Stimulated activated CD8-positive, alpha-beta memory T cell treated with anti-CD3 and anti-CD28 coated beads, Interleukin-4, amount 100 ng/mL, for 1 hour (primary cell): ENCODE measurements at places on chromosomes 12 and 14.

- DNase-seq, result no peak
Observed at GRCh38 chr14:61480704-61481285, 159.4 kb downstream of the PRKCH start.

DNA sequence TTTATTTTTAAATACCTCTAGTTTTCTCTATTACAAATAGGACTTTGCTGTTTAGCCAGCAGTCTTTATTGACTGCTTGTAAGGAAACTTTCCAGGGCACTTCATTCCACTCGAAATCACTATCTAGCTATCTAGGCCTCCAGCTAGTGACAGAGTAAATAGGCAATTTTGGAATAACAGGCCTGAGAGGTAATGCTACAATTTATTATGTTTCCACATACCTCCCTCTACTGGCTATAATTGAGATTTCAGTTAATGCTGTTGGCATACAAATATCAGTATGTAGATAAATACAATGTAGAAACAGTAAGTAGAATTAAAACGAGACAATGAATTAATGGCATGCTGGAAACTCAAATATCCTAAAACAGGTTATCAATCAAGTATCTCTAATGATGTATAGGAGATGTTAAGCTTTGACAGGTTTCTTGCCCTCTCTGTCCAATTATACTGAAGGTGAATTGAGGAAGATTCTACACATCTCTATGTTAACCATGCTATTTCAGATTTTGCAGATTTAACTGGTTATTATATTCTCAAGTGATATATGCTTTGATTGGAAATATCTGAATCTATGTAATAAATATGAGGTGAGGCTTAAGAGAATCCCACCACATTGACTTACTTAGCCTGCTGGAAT lies 7.2 kb downstream of the DTD2 start:
- DNase-seq, result no peak

DNA sequence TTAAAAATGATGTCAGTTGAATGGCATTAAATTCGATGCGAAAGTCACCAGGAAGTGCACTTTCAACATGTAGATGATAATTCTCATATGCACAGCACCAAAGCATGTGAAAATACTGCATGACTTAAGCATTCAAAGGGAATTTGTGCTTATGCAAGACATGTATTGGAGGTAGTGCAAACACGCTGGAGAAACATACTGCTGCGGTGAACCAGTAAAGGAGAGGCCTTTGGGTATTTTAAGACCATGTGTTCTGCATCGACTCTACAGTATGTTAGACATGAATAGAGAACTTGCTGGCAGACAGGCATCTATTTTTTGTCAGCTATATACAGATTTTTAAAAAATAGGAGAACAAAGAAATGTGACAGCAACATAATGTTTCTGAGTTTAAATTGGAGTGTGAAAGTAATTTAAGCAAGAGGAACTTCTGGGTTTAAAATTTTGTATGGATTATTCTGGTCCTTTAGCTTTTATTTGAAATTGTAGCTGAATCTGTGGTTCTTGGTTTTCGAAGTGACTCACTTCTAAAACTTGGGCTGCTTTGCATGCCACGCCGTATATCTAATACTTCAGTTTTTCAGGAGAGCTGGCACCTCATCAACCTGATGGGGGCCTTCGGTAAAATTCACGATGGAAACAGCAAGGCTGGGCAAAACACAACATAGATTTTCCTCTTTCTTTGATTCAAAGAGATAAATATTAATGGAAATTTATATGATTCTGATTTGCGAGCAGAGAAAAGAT lies 408.7 kb downstream of the APAF1 start:
- DNase-seq, result no peak

- no peak for DNase-seq
Observed at GRCh38 chr12:119200601-119201000, 21.9 kb downstream of the HSPB8 start.

GRCh38 chr14:80930836-80931389 lies 10.6 kb downstream of the CEP128 start:
- no peak for DNase-seq

DNA sequence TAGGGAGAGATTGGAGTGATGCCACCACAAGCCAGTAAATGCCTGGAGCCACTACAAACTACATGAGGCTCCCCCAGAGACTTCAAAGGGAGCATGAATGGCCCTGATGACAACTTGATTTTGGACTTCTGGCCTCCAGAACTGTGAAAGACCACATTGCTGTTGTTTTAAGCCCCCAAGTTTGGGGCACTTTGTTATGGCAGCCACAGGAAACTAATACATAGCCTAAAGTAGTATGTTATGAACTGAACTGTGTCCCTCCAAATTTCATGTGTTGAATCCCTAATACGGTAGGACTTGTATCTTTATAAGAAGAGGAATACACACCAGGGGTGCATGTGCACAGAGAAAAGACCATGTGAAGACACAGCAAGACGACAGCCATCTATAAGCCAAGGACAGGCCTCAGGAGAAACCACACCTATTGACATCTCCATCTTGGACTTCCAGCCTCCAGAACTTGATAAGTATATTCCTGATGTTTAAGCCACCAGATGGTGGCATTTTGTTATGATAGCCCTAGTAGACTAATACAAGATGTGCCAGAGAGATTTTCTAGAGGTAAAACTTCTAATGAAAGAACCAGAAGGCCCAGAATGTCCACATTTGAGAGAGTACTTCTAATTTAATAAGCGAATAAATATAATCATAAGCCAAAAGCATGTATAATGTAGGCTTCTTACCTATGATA lies 127.1 kb upstream of the BMP4 start:
- no peak for DNase-seq

DNA sequence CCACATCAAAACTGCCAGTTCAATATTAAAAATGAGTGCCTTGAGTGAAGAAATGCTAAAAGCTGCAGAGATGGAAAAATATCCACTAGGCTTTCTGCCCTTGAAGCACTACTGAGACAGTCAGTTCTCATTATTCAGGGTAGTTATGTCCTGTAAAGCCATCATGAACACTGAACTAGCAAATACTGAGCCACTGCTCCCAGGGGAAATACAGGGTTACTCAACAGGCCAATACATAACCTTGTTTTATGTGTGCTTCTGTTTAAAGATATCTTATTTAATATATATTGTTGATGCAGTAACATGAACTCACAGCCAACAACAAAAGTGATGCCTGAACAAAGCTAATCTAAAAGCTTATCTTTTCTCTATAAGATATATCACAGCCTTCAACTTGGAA lies 3.3 kb downstream of the RAD52 start:
- DNase-seq, result no peak

DNA sequence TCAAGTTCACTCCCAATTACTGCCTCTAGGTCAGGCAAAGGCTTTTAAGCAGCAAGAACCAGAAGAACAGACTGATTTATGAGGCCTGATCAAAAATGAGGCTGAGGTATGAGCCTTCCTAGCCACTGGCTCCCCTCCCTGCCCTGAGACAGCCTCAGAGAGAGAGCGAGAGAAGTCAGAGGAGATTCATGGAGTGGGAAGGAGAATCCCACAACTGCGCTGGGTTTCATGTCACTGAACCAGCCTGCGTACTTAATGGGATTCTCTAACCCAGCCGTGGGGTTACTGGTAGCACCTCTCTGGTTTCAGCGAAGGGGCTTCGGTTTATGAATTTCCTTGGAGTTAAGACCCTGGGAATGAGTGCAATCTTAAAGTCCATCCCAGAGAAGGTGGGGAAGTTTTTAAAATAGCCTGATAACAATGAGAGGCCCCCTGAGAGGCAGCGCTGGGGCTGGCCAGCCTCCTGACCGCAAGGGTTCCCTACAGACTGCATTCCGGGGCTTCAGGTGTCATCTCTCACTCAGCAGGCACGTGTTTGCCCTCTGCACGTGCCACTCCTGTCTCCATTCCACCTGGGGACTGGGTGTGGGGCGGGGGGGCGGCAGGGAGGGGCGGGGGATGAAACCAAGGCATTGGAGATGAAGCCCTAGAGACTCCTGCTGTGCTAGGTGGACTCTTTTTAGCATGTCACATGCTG lies 6.1 kb upstream of the GPRC5A start:
- DNase-seq, result no peak

DNA sequence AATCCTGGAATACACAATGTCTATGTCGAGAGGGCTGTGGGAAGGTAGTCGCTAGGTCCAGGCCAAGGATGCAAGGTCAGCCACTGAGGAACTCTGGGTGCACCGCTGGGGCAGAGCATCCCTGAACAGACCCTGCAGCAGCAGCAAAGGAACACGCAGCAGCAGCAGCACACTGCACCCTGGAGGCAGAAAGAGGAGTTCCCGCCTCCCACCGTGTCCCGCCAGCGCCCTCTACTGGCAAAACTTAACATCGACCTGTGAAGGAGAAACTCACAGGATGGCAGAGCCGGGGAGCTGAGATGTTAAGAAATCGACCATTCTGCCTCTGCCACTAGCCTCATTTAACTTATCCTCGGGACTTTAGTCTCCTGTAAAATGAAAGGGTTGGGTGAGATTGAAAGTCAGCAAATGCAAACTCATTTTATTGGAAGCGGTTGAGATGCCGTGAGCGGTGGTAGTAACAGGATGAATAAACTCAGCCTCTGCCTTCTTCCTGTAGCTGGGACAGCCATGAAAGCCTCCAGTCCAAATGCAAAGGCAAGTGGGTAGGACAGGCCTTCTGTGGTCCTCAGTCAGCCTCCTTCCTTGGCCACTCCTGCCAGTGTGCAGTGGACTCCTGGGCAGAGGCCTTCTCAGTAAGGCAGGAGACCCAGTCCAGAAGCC lies 45.6 kb downstream of the STAB2 start:
- peak; percentile 1 for DNase-seq

DNA sequence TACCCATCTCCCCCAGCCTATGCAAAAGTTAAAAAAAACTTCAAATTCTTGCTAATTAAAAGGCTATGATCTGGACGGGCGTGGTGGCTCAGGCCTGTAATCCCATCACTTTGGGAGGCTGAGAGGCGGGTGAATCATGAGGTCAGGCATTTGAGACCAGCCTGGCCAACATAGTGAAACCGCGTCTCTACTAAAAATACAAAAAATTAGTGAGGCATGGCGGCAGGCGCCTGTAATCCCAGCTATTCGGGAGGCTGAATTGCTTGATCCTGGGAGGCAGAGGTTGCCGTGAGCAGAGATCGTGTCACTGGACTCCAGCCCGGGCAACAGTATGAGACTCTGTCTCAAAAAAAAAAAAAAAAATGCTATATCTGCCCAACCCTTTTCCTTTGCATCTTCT lies 925.4 kb downstream of the GALC start:
- DNase-seq, result no peak
